GM23338 (cell line): ENCODE measurements at places on chromosomes 7 and 10.

- DNase-seq = peak; percentile 62
Observed at GRCh38 chr7:129777195-129777844, 165.8 kb downstream of the NRF1 start.

DNA sequence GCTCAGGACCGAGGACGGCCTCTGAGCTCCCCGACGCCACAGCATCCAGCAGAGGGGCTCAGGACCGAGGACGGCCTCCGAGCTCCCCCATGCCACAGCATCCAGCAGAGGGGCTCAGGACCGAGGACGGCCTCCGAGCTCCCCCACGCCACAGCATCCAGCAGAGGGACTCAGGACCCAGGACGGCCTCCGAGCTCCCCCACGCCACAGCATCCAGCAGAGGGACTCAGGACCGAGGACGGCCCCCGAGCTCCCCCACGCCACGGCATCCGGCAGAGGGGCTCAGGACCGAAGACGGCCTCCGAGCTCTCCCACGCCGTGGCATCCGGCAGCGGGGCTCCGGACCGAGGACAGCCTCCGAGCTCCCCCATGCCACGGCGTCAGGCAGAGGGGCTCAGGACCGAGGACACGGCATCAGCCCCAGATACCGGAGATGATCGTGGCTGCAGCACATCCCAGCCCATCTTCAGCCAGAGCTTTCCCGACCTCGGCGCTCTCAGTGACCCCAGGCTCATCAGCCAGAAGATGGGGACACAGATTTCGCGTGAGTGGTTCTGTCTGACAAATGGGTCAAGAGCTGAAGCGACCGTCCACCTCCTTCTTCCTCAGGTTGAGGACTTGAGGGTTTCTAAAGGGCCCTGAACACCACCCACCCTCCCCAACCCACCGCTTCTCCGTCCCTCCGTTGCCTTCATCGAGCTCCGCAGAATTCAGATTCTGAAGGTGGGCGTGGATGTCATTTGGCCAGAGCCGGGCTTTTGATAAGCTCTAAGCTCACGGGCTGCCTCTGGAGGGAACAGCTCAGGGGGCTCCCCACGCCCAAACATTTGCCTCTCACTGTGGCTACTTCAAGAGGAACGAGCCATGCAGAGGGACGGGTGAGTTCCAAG, 55.8 kb upstream of the DNAAF5 start:
- DNase-seq = no peak

DNA sequence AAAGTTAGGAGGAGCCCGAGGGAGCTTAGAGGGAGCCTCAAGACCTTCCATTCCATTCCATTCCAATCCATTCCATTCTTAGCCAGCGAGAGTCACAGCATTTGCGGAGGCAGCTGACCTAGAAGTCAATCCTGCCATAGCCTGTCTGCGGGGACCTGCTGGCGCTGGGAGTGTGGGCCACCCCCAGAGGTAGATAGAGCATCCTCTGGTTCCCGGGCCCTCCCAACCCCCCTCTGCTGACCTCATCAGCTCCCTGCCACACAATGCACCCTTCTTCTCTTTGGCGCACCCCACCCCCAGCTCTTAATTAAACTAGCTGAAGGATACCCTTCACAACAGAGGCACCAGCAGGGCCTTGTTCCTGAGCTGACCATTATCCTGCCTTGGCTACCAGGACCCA, 152.5 kb upstream of the ZMIZ1 start:
- no peak for DNase-seq

DNA sequence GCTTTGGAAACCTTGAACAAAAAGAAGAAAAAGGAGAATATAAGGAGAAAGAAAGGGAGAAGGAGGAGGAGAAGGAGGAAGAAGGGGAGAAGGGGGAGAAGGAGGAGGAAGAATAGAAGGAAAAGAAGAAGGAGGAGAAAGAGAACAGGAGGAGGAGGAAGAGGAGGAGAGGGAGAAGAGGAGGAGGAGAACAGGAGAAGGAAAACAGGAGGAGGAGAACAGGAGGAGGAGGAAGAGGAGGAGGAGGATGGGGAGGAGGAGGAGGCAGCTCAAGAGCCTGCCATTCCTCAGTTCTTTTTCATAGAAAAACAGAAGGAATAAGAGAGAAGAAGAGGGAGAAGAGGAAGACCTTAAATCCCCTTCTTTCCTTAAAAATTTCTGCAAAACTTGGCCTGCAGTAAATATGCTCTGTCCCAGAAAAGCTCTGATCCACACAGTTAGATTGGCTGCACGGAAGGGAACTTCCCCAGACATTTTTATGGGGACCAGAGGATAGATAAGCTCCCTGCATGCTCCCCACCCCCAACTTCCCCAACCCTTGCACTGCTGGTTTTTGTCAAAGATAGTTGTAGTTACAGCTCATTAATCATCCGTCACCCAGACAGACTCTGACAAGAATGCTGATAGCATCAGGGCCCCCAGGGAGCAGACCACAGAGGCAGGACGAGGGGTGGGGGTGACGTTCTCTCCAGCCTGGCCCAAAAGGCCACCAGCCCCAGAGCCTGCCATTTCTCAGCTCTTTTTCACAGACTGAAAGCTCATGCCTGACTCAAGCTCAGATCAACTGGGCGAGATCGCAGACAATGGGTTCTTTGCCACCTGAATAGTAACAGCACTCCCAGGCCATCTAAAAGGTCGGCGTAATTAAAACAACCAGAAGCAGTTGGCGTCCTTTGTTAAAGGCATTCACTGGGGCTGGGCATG, 34.5 kb upstream of the LYZL1 start:
- no peak for DNase-seq

DNA sequence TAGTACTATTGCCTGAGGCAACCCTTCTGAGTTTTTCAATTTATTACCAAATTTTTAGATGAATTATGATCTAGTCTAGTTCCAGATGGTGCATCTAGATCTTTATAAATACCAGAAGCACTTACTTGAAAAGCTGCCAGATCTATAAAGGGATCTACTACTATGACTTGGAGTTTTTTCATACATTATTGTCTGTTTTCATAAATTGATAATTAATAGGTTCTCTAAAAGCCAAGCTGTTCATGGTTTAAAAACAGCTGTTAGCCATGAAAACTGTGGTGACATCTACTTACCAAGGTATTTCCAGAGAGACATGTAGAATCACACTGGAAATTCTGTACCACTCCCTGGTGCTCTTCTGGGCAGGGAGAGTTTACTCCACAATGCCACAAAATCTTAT, 786.5 kb upstream of the C7orf33 start:
- no peak for DNase-seq

DNA sequence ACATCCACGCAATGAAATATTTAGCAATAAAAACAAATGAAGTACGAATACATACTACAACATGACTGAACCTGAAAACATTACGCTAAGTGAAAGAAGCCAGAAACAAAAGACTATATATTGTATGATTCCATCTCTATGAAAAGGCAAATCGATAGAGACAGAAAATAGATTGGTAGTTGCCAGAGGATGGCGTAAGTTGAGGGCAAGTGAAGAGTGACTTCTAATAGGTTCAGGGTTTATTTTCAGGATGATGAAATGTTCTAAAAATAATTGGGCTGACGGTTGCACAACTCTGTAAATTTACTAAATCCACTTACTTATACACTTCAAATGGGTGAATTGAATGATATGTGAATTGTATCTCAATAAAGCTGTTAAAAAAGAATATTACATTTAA, 39.5 kb upstream of the TECTB start:
- DNase-seq = no peak

GRCh38 chr10:72069751-72070526, 18.4 kb downstream of the SPOCK2 start:
- DNase-seq = peak; percentile 66

GRCh38 chr10:50431791-50432190, 180.5 kb upstream of the ASAH2 start:
- DNase-seq = no peak

GRCh38 chr10:79013406-79013987, 55.3 kb upstream of the ZMIZ1 start:
- DNase-seq = no peak

DNA sequence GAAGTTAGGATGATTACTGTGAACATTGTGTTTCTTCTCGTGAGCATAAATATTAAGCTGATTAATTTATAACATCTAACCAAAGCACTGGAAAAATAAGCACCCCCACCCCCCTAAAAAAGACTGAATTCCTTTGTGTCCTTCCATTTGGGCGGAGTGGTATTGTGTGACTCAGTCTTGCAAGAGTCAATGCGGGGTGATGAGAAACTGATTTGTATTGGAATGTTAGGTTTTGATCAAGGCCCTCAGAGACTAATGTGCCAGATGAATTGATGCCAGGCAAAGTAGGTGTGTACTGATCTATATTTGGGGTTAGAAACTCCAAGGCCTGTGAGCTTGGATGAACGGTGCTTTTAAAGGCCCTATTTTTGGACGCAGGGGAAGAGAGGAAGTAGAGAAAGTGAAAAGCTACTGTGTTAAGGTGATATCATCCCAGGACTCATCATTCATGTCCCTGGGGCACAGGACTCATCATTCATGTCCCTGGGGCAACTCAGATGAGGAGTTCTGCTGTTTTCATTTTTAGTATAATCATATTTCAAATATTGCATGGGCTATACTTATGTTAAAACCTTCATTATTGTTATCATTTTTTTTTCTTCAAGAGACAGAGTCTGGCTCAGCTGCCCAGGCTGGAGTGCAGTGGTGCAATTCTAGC, 61.3 kb upstream of the PTN start:
- no peak for DNase-seq

DNA sequence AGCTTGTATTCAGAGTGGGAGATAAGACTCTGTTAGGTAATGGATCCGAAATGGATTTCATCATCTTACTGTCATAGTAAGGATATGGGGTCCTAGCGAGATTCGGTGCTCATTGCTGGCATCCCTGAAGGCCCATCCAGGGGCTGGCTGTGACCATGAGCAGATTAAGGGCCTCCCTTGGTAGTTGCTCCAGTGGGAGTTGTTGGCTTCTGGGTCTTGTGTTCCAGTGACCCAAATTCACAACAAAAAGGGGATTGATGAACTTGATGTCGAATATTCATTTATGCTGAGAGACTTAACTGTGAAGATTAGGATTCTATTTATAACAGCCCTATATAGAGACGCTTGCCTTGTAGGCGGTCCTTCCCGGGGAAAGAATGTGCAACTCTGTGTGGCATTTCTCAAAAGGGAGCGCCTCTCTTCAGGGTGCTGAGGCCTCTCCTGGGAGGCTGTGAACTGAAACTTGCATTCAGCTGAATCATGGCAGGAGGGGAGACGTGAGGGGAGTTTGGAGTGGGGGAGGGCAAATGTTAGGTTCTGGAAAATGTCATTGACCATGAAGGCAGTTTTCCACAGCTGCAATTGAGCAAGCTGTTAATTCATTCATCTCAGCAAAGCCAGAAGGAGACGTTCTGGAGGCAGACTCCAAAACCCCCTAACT, 233.1 kb upstream of the FZD8 start:
- DNase-seq = peak; percentile 69

- DNase-seq = peak; percentile 17
Observed at GRCh38 chr10:20598590-20598989, 298.5 kb downstream of the NEBL start.

DNA sequence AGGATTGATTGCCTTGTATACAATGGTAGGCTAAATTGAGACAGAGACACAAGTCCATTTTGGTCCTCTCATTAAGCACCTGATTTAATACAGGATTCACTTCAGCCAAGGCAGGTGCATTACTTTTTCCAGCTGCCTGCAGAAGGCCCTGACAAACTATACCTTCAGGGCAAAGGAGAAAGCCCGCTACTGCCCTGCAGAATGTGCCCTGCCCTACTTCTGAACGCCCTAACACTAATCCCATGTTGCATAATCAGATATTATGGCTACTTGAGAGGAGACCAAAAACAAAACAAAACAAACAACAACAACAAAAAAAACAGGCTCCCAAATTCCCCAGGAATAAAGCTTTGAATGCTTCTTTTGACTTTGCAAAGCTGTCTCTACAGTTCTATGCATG, 116.9 kb upstream of the ABI1 start:
- no peak for DNase-seq

DNA sequence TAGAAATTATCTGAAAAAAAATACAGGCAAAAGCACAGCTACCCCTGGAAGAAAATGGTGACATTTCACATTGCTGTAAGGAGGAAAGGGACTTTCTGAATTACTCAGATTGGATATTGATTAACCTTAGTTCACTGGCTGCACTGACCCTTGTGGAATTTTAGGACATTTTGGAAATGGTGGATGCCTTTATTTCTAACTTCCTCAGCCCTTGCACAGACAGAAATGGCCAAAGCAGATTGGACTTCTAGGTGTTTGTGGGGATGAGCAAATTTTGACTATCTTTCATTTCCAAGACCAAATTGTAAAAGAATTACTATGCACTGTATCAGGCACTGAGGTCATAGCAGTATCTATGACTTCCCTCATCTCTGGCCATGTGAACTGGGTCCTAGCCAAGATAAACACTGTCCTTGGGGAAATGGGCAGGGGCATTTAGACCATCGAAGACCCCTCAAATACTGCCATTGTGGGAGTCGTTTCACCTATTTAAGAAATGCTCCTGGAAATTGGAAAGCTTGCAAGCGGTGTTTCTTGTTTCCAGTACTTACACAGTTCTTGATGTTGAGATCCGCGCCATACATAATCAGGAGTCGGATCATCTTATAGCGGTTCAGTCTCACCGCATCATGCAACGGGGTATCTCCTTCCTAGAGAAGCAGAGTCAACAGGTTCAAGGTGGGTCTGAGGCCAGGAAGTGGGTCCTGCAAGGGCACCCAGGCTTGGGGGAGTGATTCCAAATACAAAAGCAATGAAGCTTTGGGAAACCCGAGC, 5.7 kb downstream of the ANKRD1 start:
- DNase-seq = no peak

DNA sequence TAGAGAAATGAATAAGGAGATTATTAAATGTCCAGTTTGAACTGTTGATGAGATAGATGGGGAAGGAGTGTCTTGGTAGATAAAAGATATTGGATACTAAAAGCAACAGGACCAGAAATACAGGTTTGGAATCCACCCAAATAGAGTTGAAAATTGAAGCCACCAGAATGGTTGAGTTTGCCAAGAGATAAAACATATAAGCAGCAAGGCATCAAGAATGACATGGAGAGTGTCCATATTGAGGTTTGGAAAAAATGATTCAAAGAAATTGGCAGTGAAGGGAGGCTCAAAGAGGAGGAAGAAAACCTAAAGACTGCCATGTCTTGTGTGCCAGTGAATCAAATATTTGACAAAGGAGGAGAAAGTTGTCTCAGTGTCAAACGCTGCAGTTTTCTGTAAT, 24.2 kb downstream of the CFAP69 start:
- no peak for DNase-seq

DNA sequence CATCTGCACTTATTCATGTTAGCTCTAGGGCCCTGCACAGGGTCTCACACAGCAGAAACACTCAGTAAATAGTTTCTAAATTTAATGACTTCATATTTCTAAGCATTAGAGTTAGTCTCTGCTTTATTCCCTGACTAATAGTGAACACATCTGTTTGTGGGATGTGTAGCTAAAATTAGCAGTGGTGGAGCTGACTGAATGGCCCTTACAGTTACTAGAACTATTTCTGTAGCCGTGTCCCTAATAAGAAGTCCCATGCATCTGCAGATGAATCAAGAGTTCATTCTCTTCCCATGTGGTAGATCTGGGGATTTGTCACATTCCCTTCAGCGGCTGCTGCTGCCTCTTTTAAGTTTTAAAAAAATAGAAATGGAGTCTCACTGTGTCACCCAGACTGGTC, 11.7 kb downstream of the MAP3K8 start:
- DNase-seq = no peak
